HFF-Myc (cell line): ENCODE measurements at places on chromosomes 7 and 10.

- DNase-seq, result no peak
Observed at GRCh38 chr7:125563557-125563956, 633.9 kb upstream of the POT1 start.

- DNase-seq, result no peak
Observed at GRCh38 chr7:102066476-102066875, 220.2 kb upstream of the SH2B2 start.

- DNase-seq, result no peak
Observed at GRCh38 chr10:62666275-62666674, 138.2 kb upstream of the ADO start.

GRCh38 chr10:110335314-110336064, 30.8 kb upstream of the SMNDC1 start:
- no peak for DNase-seq

- no peak for DNase-seq
Observed at GRCh38 chr10:60134548-60134947, 228.2 kb upstream of the CCDC6 start.

DNA sequence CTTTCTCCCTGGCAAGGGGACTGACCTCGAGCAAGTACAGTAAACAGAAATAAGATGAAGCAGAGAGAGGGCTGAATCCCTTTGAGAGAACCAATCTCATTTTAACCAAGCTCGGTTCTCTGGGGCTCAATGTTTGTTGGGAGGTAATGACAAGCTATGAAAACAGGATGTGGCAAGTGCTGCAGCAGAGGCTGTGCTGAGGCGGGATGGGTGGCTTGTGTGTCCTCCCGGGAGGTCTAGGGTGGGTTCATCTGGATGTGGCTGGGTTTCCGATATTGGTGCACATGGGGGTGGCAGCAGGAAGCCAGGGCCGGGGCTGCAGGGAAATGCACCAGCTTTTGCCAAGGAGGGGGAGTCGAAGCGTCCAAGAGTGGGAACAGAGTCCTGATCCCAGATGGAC, 84.5 kb downstream of the AOAH start:
- no peak for DNase-seq

GRCh38 chr7:70949862-70950261, 182.1 kb upstream of the GALNT17 start:
- DNase-seq, result no peak

GRCh38 chr7:11228515-11228914, 254.8 kb downstream of the PHF14 start:
- DNase-seq, result no peak

DNA sequence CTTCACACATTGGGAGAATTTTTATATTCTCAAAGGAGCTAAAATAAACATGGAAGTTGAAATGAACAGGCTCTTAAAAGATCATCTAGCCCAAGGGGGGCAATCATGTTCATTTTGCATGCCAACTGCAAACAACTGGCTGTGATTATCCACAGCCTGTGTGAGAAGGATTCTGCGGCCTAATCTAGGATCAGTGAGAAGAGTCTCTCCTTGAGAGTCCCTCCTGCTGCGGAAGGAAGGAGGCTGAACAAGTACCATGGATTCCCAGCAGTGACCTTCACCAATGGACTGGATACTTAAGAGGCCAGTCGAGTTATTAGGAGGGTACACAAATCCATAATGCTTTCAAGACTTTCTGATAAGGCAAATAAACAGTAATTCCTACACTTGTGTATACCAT, 76.7 kb downstream of the IGF2BP3 start:
- DNase-seq, result no peak

- no peak for DNase-seq
Observed at GRCh38 chr7:88073626-88074025, 139.6 kb downstream of the ADAM22 start.

GRCh38 chr10:118971876-118972275, 57.6 kb upstream of the NANOS1 start:
- no peak for DNase-seq

DNA sequence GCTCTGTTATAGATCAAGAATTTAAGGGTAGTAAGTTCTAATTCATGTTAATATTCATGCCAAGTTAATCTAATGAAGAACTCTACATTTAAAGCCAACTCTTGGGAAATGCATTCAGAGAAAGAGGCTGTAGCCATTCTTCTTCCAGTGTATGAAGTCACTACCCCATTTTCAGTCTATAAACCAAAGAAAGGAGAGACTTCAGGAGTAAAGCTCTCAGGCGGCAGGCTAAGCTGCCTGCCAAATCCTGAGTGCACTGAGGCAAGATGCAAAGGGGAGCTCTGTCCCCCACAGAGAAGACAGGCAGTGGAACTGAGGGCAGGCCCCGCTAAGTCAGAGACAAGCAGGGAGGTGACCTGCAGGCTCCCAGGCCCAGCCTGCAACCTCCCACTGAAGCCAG, 41.5 kb downstream of the SLIT1 start:
- no peak for DNase-seq

DNA sequence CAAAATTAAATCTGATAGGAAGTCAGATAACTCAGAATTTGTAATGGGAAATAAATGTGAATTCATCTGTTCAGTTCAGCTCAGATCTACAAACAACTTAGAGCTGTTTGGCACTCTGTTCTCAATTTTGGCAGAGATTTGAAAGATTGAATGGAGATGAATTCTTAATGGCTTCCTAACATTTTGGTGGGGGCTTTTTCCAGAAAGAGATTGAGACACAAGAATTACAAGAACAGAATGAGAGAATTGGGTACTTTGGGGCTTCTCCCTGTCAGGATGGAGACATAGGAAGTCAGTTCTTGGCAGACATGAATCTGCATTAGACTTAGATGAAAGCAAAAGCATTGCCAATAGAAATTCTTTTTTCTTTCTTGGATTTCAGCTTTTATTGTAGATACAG, 39.0 kb upstream of the PTPRZ1 start:
- no peak for DNase-seq

GRCh38 chr10:64658528-64658927, 1137.3 kb downstream of the REEP3 start:
- DNase-seq, result no peak

DNA sequence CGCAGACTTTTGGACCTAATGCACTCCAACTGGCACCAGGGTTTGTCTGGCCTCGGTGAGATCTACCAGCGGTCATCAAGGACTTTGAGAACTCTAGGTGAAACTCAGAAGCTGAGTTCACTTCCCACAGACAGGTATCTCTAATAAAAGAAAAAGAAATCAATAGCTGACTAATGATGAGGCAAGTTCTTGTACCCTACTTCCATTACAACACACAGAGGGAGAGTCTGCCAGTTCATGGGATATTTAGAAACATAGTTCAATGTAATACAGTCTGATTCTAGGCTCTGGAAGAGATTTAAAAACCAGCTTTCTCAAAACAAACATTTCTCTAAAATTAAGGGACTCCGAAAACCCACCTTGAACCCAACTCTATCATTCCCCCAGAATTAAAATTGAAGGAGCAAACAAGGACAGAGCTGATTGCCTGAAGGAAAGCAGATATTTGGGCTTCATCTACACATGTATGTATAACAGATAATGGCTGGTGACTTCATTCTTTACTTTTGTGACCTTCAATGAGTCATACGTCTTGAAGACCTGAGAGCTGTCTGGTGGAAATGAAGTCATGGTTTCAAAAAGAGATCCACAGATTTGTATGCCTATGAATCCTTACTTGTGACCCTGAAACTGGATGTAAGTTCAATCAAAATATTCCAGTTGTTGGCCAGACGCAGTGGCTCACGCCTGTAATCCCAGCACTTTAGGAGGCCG, 2.7 kb upstream of the PNLIPRP1 start:
- DNase-seq, result no peak

- no peak for DNase-seq
Observed at GRCh38 chr7:250523-250922, 39.4 kb upstream of the FOXL3 start.

- peak; percentile 3 for DNase-seq
Observed at GRCh38 chr7:51430480-51431086, 114.0 kb upstream of the COBL start.

DNA sequence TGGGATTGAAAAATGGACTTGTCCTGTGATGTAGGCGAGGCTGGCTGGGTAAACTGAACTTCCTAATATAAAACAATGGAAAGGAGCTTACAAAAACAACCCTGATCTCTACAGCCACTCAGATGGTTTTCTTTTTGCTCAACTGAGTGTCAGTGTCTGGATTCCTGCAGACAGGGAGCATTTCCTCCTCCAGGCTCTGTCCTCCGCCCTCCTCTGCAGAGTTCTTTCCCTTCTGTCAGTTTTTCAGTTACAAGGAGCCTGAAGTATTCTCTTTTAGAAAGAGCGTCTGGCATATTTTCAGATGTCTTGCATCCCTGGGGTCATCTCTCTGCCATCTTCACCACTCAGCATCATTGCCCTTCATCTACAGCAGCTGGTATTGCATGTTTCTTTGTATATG, 50.0 kb upstream of the PITRM1 start:
- no peak for DNase-seq

- DNase-seq, result no peak
Observed at GRCh38 chr7:70881167-70881847, 250.6 kb upstream of the GALNT17 start.

GRCh38 chr10:61834519-61834918, 67.0 kb upstream of the ARID5B start:
- DNase-seq, result no peak

DNA sequence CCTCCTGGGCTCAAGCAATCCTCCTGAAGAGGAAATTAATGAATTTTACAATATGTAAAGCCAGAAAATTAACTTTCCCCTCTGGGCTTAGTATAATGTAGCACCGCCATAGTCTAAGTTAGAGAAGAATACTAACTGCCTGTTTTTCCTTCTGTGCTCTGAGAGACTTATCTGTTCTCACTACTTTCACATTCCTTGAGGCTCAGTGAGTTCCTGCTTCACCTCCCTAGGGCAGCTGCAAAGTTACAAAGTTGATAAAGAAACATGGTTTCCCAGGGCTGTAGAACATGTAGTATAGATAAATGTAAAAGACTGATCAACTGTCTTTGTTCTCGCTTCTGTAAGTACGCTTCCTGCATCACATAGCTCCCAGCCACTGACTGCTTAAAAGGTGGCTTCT, 16.0 kb upstream of the OLAH start:
- no peak for DNase-seq

DNA sequence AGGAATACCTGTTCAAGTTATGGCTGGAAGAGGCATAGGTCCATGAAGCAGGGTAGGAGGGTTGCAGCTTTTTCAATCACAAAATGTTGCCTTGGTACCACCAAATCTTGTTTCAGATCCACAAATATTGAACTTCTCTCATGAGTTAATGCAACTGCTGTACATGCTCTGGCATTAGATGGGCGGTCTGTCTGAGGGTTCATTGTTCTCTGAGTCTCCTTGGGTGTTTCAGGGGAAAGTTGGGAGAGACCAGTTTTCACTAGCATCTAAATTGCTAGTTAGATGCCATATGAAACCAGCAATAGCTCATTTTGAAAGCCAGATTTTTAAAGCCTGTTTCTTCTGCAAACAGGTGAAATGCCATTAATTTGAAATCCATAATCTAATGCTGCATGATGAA, 27.8 kb upstream of the ELMO1 start:
- no peak for DNase-seq

- no peak for DNase-seq
Observed at GRCh38 chr7:37007268-37007667, 283.0 kb upstream of the AOAH start.

DNA sequence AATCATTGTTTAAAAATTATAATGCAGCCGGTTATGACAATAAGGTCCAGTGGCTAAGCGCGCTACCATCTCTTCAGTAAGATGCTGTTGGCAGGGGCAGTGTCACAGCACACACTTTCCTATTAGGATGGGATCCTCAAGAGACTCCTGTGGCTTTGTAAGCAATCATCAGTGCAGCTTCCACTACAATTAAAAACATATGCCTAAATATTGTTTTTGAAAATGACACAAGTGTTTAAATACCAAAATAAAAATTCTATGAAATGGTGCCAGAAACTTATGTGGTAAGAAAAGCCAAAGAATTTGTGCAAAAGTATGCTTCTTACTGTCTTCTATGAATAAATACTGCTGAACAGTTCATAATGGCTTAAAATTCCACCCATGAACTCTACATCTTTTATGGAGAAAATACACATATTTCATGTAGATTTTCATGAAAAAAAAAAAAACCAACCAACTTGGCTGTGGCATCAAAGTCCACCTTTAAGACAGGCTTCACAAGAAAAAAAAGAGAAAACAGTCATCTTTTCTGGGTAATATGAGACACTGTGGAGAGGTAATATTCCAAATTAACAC, 132.8 kb downstream of the SEMA3C start:
- no peak for DNase-seq

GRCh38 chr7:27204851-27205322, 5.0 kb upstream of the HOXA13 start:
- no peak for DNase-seq

DNA sequence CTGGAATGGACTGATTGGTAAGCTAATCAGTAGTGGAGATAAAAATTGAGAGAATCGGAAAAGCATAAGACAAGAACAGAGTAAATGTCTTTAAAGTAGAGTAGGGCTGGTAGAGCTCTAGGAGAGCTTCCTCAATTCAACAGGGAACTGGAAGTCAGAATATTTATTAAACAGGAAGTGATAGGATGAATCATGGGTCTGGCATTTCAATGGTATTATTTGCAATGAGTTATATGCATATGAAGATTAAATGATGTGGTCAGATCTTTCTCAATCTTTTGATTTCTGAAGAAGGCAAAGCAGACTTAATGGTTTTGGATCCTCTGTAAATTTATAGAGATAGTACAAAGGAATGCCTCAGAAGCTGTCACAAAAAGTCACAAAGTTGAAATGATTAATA, 349.0 kb downstream of the HPSE2 start:
- DNase-seq, result peak; percentile 16

DNA sequence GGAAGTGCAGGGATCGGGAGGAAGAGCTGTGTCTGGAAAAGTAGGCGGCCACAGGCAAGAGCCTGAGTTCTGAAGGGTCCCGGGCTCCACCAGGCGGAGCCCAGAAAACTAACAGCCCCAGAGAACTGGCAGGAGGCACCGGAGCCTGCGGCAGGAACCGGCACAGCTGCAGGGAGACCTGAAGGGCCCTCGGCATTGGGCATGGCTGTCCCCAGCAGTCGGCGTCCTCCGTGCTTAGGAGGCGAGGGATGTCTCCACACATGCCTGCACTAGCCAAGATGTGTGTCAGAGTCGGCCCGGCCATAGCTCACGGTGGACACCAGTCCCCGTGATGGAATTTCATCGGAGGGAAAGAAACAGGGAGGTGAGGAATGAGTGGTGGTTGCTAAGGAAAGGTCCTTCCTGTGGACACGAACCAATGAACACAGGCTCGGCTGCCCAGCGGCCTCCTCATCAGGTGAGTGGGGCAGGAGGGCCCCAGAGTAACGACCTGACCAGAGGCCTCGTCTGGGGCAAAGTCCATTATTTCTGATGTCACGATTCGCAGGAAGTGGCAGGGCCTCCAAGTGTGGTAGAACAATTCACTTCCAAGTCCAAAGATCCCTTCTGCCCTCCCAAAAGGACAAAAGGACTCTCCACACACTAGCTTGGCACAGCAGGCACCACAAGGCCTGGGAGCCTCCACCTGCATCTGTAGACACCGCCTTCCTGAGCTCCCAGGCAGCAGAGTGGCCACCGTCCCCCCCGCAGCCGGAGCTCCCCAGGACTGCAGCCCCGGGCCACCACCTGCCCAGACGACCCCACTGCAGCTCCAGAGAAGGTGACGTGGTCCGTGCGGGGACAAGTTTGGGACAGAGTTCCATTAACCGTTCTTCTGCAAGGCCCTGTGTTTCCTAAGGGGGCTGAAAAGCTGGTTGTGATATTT, 444.2 kb downstream of the PTPRN2 start:
- DNase-seq, result no peak
